ENCODE measurements at places on chromosomes 6 and 20. TPM values are rescaled to one million over a fixed set of nuclear protein-coding genes. Genes with fewer than 3 reads are reported as not detected.

CLDN20 gene
- not detected for total RNA-seq

MUCL3 gene
- total RNA-seq = not detected

PI16 gene
- under 0.01 TPM for total RNA-seq

SPEF1 gene
- not detected for total RNA-seq

ANKRD60 gene
- total RNA-seq = not detected

PNPLA1 gene
- total RNA-seq = not detected

AVP gene
- total RNA-seq = not detected

SYNDIG1 gene
- total RNA-seq = not detected

APOM gene
- 0.40 TPM for total RNA-seq

TMEM14A gene
- total RNA-seq = 29.8 TPM

SRSF6 gene
- 53.7 TPM for total RNA-seq

MSH5 gene
- total RNA-seq = 6.7 TPM

SOX12 gene
- total RNA-seq = 4.3 TPM

PLCB1 gene
- total RNA-seq = 17.6 TPM

NNAT gene
- not detected for total RNA-seq

POM121L2 gene
- total RNA-seq = not detected
